ENCODE measurements at places on chromosomes 3 and 15. TPM values are rescaled to one million over a fixed set of nuclear protein-coding genes. Genes with fewer than 3 reads are reported as not detected.

Gene IL20RB
- polyA plus RNA-seq: 1.3 TPM

Gene SLC25A26
- polyA plus RNA-seq: 26.4 TPM

Gene UBE2E1
- 80.3 TPM for polyA plus RNA-seq

Gene SLC27A2
- polyA plus RNA-seq: 0.09 TPM

DNA sequence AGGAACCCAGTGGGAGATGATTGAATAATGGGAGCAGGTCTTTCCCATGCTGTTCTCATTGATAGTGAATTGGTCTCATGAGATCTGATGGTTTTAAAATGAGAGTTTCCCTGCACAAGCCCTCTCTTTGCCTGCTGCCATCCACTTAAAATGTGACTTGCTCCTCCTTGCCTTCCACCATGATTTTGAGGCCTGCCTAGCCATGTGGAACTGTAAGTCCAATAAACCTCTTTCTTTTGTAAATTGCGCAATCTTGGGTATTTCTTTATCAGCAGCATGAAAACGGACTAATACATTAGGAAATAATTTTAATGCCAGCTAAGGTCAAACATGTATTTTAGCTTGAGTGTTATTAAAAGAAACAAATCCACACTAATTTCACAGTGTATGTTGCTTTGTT lies 517.6 kb upstream of the ALCAM start:
- DNase-seq: no peak

GRCh38 chr3:59318881-59319280 lies 269.1 kb upstream of the CFAP20DC start:
- no peak for DNase-seq

DNA sequence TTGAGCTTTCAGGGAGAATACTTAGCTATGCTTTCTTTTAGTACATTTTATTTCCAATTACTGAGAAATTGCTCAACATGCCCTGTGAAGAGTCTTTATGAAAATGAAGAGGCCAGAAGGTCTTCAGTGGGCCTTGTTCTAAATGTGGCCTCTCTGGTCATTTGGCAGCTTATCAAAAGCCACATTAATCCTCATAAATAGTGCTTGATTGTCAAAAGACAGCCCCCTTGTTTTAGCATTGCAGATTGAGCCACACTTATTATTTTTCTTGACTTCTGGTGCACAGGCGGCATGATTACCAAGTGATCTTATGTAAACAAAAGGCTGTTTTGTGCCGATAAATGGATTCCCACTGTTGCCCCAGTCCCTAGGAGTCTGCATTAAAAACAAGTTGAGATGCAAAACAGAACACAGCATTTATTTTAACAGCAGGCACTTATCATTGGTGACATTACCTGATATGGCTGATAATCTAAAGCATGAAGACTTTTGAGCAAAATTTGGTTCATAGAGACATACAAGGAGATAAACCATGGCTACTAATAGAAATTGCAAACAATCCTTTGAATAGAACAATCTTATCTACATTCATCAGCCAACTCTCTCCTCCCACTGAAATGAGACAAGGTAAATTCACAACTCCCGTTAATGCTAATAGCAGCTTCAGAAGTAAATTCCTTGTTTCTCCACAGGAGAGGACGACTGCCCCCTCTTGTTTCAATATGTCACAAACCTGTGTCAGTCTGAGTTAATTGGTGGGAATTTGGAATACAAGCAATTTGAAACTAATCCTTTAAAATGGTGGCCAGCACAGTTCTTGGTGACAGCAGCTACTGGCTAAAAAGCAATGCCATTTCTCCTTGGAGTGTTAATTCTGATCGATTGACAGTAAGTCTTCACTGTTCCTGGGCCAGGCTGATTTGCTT lies 194.3 kb downstream of the NSUN3 start:
- DNase-seq: no peak

GRCh38 chr3:106197532-106198194 lies 328.9 kb upstream of the CBLB start:
- DNase-seq: no peak

DNA sequence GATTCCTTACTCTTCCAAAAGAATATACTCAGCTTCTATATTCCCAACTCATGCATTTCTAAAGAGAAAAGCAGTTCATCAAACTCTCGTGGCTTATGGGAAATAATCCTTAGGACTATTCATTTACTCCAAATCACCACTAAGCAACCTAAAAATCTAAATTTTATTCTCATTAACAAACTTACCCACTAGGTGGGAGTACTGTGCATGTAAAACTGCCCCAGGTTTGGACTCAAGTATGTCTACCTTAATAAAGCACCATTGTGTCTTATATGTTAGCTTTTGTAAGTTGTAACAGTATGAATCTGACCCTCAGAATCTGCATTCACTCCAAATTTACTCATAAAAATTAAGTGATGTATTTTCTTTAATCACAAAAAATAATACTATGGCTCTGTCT lies 25.3 kb downstream of the RAD18 start:
- no peak for DNase-seq

GRCh38 chr3:132245552-132246142 lies 71.6 kb upstream of the ACP3 start:
- peak; percentile 1 for DNase-seq

DNA sequence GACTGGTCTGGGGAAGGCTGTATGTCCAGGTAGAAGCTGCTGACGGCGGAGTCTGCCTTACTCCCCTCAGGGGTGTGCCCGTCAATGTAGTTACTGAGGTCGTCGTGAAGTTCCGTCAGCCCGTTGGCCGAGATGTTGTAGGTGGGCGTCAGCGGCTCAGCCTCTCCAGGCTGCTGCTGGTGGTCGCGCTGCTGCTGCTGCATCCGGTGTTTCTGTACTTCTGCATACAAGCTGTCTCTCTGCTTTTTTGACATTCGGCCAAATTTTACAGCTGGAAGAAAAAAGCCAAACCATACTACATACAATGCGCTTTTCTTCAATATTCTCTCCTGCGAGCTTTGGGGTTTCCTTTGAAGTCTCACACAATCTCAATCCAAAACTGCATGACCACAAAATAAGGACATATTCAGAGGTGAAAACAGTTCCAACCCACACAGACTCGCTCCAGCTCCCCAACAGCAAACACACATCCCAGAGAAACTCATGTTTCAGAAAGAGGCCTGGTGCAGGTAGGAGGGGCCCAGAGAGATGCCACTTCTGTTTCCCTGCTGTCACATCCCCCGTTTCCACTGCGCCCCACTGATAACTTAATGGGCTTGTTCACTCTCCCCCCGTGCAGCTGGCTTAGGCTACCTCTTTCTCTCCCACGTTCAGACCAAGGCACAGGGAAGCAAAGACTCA lies 32.5 kb upstream of the ICE2 start:
- DNase-seq: peak; percentile 22

- no peak for DNase-seq
Measured at GRCh38 chr3:116198087-116198486, 247.2 kb downstream of the LSAMP start.
